ENCODE measurements at places on chromosomes 2 and 18. TPM values are rescaled to one million over a fixed set of nuclear protein-coding genes. Genes with fewer than 3 reads are reported as not detected.

GRCh38 chr2:12778811-12779579 is 62.3 kb downstream of the TRIB2 start:
- no peak for DNase-seq

POTEJ gene
- not detected for total RNA-seq

- DNase-seq, result no peak
Observed at GRCh38 chr2:8248623-8248957, 433.3 kb upstream of the ID2 start.

DNA sequence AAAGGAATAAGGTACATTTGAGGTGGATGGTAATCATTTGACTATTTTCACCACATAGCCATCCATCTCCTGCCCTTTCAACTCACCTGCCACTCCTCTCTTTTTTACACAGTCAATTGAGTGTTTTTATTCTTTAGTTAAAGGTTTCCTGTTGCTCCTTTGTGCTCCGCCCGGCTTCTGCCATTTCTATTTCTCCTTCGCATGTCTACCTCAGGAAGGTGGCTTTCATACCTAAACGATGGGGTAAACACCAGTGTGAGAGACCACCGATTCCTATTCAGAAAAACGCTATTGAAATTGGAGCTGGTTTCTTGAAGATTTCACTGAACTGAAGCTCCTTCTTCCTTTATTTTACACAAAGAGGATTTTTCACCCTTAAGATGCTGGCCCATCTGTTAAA is 1628.0 kb upstream of the PIK3C3 start:
- DNase-seq, result no peak

KCNS3 gene
- total RNA-seq, result 0.41 TPM

PDCL3 gene
- 33.7 TPM for total RNA-seq

DNA sequence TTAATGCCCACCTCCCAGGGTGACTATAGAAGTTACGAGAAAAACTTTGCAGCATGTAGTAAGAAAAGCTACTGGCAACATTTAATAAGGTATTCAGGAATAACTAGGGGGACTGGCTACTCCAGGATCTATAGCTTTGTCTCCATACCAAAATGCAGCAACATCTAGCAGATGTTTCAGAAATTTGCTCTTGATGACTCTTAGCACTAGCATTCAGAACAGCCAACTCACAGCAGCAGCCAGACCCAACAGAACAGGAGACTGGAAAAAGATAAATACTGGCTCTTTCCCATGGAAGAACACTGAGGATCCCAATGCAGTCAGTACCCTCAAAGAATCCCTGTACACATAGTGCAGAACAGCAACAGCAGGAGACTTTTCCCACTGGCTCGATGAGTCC is 105.0 kb downstream of the PRKRA start:
- no peak for DNase-seq

- no peak for DNase-seq
Observed at GRCh38 chr2:163133602-163134001, 295.0 kb upstream of the KCNH7 start.

OTOS gene
- total RNA-seq, result not detected

DNA sequence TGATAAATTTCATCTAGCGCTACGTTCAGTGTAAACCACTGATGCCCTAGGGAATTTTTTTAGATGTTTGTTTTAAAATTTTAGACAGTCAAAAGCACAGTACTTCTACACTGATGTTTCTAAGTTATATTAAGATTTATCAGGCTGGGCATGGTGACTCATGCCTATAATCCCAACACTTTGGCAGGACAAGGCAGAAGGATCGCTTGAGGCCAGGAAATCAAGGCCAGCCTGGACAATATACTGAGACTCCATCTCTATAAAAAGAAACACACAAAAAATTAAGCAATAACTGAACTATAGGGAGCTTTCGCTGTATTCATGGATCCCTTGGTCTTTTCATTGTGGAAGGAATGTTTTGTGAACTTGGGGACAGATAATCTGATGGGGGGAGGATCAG is 50.6 kb upstream of the MAPRE2 start:
- DNase-seq, result no peak

DNA sequence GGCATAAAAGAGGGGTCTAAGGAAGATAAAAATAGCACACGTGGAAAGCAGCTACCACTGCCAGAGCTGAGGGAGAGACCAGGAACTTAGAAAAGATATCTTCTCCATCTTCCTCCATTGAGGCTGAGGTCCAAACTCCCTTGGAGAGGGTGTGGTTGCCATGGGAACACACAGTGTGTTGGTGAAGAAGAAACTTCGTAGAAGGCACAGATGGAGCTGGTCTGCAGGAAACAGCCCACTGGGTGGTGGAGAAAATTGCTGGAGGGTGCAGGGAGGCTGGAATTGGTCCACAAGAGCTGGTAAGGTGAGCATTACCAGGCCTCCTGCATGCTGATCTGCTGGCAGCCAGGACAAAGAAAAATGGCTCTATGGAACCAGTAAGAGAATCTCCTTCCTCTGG is 191.0 kb downstream of the HRH4 start:
- DNase-seq, result no peak

- no peak for DNase-seq
Observed at GRCh38 chr2:223692191-223692947, 90.2 kb upstream of the SCG2 start.

DNA sequence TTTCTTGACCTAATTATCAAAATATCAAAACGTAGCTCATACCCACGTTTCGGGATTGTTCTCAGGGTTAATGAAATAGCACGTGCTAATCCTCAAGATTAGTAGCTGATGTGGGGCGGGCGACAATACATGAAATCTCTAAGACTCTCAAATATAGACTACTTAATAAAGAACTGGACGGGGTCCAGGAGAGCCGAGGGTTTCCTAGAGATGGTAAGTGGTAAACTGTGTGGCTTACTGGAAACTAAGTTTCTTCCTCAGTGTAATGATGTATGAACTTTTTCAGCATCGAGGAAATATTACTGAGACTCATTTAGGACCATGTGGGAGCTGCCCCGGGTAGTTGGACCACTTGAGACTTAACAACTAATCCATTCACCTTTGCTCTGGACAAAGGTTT is 453.3 kb upstream of the SALL3 start:
- no peak for DNase-seq

GRCh38 chr18:24176727-24177416 is 38.0 kb downstream of the CABYR start:
- DNase-seq, result no peak

GDF7 gene
- 10.9 TPM for total RNA-seq

- DNase-seq, result no peak
Observed at GRCh38 chr2:8525582-8526402, 156.1 kb upstream of the ID2 start.

- no peak for DNase-seq
Observed at GRCh38 chr2:213296270-213296669, 12.0 kb downstream of the SPAG16 start.

DNA sequence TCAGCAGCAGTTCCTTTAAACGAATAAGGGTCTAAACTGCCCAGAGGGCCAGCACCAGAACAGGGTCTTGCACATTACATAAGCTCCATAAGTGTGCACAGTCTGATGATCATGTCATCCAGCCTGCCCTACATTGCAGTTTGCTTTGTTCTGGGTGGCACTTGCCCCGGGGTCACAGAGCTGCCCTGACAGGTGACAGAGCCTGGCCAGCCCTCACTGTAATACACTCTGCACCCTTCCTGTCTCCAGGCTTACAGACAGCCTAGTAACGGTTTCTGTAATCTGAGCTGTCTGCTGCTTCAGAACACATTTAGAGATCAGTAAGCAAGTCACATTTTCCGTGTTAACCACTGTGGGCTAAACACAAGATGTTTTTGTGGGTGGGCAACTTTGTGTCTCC is 213.3 kb downstream of the FAM210A start:
- peak; percentile 68 for DNase-seq

DNA sequence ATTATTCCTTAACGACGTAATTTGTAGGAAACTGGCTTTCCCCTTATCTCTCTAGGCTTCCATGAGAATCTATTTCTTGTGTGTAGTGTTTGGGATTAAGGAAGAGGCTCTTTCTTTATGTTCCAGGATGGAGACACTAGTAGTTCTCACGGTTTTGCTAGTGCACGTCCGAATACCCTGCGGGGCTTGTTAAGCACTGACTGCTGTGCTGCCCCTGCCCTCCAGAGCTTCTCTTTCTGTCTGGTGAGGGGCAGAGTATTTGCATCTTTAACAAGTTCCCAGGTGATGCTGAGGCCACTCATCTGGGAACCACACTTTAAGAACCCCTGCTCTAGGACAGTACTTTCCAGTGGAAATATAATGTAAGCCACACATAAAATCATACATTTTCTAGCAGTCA is 76.4 kb downstream of the SPATS2L start:
- DNase-seq, result no peak

GPR45 gene
- total RNA-seq, result not detected

GRCh38 chr2:126748188-126748760 is 92.3 kb downstream of the GYPC start:
- DNase-seq, result no peak

BOLA3 gene
- 27.8 TPM for total RNA-seq

- no peak for DNase-seq
Observed at GRCh38 chr2:119546447-119546767, 2.2 kb downstream of the CFAP221 start.

- no peak for DNase-seq
Observed at GRCh38 chr2:48312126-48312525, 217.8 kb upstream of the STON1 start.

HTRA2 gene
- total RNA-seq, result 24.2 TPM

- DNase-seq, result no peak
Observed at GRCh38 chr2:165594935-165595255, 125.4 kb downstream of the CSRNP3 start.

- no peak for DNase-seq
Observed at GRCh38 chr2:219109471-219109870, 48.8 kb upstream of the IHH start.

ANO7 gene
- 1.5 TPM for total RNA-seq

DNA sequence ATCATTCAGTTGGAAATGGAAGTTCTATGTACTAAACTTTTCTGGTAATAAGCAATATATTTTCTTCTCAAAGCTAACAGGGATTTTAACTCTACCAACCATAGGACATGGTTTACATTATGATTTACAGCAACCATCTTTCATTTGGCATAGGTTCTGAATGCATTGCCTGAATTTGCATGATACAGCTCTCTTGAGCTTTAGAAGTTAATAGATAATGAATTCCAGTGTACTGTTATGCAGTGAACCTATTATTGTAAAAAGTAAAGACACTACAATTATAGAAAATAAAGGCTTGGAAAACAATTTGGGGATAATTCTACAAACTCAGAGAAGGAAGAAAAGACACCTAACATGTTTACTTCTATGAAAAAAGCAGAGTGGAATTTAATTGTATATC is 182.0 kb downstream of the GRB14 start:
- DNase-seq, result no peak

DNA sequence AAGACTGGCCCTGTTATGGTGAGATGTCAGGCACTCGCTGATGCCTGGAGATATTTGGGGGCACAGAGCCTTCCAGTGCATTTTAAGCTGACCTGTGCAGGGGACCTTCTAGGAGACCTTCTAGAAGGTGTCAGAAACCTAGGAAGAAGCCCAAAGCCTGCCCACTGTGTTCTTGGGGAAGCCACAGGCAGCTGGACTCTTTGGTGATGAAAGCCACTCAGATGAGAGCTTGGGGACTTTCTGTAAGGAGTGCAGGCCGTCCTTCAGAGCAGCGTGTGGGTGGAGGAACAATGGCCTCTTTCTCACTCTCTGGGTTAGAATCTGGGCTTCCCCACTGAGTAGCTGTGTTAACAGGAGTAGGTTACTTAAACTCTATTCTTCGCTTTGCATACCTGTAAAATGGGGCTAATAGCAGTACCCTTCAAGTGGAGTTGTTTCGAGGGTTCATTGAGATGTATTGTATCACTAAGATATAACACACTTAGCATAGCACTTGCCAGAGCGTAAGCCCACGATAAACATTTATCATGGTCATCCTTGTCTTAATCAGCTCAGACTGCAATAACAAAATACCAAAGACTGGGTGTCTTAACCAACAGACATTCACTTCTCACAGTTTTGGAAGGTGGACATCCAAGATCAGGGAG is 322.3 kb upstream of the EPAS1 start:
- DNase-seq, result no peak

DNA sequence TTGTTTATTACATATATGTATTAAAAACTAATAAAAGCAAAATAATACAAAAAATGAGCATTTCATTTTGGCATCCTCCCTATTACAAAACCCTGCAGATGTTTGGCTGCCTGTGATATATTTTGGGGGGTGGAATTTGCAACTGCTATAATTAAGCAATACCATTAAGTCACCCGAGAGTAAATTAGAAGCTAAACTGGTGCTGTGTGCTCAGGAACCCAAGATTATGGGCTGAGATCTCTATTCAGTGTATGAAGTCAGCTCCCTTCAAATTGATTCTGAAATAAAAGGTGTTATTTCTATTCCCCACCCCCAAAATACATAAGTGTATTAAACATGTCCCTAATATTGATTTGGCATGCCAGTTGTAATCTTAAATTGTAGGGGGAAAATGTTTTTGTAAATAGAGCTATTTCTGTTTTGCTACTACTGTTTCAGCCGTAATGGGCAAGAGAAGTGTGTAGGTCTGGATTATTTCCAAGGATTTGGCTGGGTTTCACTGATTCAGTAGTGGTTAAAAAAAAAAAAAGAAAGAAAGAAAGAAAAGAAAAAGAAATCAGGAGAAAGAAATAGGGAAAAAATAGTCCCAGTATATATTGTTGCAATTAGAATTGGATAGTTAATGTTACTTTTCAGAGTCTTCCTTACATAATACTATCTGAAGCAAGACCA is 110.9 kb downstream of the SS18 start:
- no peak for DNase-seq

SNORC gene
- total RNA-seq, result 2.2 TPM

DNA sequence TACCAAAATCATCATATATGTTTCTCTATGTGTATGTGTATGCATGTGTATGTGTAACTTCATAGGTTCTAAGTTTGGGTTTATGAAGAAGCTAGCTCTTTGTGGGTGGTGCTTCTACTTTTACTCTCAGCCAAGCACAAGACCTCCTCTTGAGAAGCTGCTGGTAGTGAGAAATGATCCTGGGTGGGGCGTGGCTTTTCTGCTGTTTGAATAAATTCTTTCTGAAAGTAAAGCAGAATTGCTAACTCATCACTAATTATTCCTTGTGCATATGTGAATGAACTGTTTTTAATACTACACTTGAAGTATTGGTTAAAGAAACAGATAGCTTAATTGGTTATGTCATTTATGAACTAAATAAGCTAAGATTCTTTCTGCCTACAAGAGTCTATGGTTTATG is 7.6 kb upstream of the GAREM1 start:
- DNase-seq, result no peak

INHA gene
- 2.7 TPM for total RNA-seq

GRCh38 chr2:108244667-108245414 is 5.1 kb downstream of the SULT1C3 start:
- no peak for DNase-seq

- DNase-seq, result no peak
Observed at GRCh38 chr2:218745559-218746469, 35.2 kb downstream of the TTLL4 start.

- no peak for DNase-seq
Observed at GRCh38 chr2:103789381-103790095, 1027.7 kb downstream of the TMEM182 start.

All from chondrocyte (in vitro differentiated cells).